ENCODE measurements at places on chromosomes 6 and 20.

DNA sequence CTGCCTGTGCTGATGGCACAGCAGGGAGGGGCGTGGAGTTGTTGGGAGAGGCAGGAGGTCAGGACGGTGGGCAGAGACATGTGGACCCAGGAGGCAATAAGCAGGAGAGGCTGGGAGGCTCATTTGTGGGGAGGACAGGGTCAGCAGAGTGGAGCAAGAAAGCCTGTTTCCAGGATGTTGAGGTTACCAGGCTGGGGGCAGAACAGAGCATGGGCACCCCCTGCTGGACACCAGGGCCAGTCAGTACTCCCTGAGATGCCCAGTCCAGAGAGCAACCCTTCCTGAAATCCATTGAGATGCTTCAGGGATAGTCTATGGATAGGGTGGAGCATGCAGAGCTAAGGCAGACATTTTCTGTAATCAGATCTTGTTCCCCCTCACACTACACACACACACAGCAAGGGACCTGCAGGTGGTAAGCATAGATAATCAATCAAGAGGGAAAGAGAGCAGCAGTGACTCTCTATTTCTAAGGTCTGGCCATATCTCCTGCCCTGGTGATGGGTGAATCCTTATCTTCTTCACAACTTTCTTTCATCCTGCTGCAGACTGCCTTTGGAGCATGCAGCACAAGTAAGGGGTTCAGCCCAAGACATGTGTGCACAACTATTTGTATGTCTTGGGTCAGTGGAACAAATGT, 41.7 kb downstream of the MOCS1 start:
- no peak for DNase-seq

DNA sequence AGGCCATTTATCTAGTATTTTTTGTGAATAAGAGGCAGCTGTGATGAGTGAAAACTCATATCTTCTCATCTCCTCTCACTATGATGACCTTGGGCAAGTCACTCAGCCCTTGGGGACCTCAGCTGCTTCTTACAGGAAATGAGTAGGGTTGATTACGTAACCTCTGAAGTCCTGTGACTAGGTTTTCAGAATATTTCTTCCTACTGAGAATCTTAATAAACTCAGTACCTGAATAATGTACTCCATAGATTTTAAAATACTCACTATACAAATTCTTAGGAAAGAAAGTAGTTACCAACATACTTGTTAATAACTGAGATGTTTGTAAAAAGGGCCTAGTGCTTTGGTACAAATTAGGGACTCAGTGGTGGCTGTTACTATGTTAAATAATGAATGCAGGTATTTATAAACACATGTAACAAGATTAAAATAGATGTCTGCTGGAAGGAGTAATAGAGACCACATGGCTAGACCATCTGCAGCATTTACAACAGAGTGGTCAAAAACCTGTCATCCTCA, 60.9 kb downstream of the RPRD1B start:
- peak; percentile 50 for DNase-seq

- DNase-seq, result no peak
Observed at GRCh38 chr6:57432919-57433684, 115.7 kb downstream of the PRIM2 start.

- DNase-seq, result no peak
Observed at GRCh38 chr6:34018961-34019606, 126.8 kb downstream of the GRM4 start.

DNA sequence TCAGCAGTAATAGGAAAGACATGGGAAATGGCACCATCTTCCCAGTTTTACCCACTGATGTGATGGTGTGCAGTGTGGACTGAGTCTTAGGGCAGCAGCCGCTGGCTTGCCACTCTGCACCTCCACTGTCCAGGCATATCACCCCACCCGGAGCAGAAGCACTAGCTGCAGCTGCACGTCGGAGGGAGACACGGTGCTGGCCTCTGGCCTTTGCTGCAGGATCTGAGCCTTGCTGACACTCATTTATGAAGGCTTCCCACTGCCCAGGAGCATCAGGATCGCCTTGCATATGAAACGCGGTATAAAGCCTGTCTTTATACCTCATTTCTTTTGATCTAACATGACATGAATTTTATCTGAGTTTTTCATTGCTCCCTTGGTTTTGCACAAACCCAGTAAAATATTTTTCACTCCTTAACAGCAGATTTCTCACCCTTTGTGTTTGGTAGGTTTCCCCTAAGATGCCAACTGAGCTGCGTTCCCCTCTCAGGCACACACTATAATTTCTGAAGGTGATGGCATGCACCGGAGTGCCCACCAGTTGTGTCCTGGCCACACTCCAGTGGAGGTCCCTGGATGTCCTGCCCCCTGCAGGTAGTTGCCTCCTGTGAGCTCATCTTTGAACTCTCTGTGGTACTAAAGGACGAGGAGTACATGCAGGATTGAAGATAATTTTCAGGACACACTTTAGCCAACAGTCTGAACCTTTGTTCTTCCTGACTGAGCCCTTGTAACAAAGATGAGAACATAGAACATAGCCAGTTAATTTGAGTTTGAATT, 9.0 kb upstream of the EXOC2 start:
- no peak for DNase-seq

DNA sequence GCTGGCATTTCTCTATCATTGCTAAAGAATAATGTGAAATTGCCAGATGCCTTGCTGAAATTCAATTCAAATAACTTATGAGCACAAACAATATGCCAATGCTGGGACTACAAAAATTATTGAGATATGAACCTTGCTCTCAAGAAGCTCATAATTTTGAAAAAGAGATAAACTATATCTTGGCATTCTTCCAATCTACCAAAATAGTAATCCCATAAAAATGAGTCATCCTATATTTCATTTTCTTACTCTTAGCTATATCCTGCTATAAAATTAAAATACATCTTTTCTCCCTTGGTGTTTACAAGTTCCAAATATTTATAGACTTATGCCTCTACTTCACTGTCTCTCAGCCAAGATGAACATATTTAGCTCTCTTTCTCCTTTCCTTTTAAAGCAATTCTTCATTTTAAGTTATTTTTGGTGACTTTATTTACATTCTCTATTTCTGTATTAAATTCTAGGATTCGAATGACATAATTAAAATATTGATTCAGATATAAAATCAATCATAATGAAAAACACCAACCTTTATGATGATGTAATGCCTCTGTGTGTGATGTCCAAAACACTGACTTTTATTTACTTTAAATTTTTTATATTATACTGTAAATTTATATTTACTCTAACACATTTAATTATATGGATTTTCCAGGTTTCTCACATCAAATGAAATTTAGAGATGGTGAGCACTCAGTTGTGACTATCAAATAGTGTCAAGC, 152.6 kb downstream of the CDK19 start:
- no peak for DNase-seq

GRCh38 chr6:89145091-89145955, 532 bp upstream of the PM20D2 start:
- DNase-seq, result peak; percentile 51

- no peak for DNase-seq
Observed at GRCh38 chr6:88992741-88993552, 29.5 kb upstream of the RNGTT start.

DNA sequence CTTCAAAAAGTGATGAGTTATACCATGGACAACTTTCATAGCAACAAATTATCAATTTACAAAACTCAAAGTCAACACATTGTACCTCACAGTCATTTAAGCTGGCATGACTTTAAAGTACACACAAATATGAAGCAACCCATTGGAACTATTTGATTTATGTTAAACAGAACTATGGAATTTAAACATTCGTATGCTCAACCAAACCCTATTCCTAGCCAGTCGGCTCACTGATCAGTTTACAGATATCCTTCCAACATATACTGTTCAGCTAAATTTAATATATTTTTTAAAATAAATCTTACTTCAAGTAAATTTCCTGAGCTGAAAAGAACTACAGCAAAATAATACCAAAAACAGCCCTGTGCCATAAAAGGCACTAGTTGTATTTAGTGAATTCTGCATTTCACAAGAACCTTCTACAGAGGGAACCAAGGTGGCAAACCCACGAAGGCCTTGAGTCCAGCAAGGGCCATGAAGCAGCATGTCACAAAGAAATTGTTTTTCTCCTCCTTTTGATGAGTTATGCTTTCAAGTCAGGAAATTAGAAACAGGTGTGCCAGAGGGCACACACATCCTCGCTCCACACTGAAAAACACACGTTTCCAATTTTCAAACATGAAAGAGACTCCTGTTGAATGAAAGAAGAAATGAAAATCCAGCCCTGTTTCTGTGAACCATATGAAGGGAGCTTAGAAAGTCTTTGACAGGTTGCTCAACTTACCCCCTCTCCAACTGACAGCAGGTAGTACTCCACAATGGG, 122.8 kb downstream of the TASP1 start:
- no peak for DNase-seq

DNA sequence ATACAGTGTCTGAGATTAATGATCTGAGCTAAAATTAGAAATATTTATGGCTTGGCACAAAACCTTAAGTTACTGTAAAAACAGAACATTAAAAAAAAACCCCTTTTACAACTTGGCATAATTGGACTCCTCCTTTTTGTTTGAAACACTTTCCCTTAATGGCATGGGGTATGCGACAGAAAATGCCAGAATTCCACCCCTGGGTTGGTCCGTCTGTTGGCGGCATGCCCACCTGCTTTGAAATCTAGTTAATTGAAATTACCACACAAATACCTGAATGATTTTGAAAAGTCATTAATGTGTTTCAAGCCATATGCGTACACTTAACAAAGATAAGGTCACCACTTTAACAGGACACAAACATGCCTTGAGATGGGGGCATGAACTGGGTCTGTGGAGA, 175.1 kb upstream of the FOXQ1 start:
- DNase-seq, result no peak

- DNase-seq, result no peak
Observed at GRCh38 chr6:27091661-27092315, 155.7 kb upstream of the PRSS16 start.

DNA sequence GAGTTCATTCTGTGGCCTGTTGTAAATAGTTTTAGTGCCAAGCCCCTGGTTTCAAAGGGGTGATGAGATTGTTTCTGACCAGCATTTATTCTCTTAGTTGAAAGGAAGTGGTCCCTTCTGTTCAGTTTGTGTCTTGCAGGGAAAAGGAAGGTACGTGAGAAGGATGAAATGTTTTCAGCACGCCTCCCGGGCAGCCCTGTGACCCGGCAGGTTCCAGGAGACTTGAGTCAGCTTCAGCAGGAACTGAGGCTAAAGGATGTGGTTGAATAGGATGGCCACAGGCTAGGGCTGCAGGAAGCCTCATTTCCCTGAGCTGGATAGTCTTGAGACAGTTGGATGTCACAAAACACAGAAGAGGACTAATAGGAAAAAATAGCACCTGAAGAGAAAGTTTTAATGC, 132.4 kb upstream of the SYNDIG1 start:
- DNase-seq, result no peak

DNA sequence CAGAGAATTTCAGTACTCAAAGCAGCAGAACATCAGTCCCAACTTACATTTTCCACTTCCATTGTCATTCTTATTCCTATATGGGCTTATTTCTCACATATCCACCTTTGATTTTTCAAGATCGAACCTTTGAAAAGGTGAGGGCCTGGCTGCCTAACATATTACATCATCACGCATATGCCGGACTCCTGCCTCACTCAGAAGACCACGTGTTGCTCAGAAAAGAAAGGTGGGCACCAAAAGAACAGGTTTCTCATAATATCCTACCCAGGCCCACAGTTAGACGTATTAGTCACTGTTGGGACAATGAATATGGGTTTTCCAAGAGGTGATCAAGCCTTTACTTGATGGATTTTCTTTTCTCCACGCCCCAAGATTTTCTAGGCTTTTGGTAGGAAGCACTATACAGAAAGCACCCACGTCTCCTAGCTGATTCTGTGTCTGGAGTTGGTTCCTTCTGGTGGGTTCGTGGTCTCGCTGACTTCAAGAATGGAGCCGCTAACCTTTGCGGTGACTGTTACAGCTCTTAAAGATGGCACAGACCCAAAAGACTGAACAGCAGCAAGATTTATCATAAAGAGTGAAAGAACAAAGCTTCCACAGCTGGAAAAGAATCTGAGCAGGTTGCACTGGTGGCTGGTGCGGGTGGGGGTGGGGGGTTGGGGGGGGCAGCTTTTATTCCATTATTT, 168.9 kb downstream of the ATXN1 start:
- no peak for DNase-seq

DNA sequence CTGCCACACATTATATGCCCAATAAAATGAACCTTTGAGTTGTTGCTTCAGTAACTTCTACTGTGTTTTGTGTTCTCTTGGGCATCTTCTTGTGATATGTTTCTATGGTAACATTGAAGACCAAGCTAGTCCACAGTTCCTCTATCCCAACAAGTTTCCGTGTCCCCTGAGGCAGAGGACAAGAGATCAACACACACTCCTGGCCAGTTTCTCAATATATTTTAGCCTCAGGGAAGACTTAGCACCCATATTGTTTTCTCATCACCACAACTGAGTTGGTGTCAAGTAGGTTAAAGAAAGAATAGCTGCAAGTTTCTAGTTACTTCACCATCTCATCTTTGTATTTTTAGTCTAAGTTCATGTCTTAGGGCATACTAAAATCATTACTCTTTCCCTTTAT, 277.5 kb downstream of the UST start:
- DNase-seq, result no peak

DNA sequence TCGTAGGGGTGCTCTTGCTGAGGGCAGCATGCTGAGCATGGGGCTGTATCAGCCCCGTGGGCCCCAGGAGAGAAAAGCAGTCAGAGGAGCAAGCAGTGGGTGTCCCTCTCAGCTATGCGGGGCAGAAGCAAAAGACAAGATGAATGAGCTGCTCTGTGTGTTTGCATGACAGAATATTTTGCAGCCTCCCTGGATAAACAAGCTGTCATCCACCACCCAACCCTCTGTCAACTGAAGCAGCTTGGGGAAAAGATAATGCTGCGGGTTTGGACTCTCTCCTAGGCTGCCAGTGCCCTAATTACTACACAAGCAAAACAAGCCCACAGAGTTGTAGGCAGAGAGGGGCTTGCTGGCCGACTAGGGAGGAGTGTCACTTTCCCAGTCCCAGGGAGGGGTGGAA, 82.3 kb upstream of the PTPRT start:
- DNase-seq, result no peak

GRCh38 chr20:47276851-47277534, 79.5 kb downstream of the ZMYND8 start:
- no peak for DNase-seq

DNA sequence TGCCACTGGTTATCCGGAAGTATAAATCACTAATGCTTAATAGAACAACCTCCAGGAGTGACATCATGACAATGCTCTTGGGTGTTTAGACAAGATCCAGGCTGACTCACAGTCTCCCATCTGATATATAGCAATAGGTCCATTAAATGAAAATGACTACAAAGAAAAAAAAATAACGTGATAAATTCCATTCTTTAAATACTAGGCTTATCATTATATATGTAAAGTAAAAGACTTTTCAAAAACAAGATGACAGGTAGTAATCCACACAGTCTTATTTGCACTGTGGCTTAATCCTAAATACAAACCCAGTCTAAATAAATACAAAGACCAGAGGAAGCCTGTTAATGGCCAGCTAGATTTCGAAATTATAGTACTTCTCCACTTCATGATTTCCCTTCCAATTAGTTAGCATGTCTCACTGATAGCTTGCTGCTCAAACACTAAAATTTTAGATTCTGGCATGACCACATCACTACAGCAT, 149.1 kb upstream of the BEND3 start:
- no peak for DNase-seq

Measured in CD4-positive, alpha-beta T cell treated with Interleukin-4 for 4 hours (primary cell).